ENCODE measurements at places on chromosomes 2 and 18. TPM values are rescaled to one million over a fixed set of nuclear protein-coding genes. Genes with fewer than 3 reads are reported as not detected.

CYS1 gene
- 13.5 TPM for total RNA-seq

DNA sequence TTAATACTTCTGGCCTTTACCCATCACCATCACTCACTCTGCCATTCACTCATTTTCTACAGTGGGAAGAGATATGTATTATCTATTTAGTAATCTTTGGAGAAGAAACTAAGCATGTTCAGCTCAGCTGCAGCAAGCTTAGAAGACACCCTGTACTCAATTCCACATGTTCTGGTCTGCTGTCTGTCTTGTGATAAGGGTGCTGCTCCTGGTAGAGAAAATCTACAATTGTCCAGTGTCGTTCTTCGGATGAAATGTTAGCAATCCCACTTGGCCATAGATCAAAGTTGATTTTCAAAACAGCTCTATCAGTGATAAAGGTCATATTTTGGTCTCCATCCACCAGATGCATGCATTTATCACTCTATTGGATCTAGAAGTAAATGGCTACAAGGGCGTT lies 337.1 kb downstream of the LRRTM4 start:
- no peak for DNase-seq

DNA sequence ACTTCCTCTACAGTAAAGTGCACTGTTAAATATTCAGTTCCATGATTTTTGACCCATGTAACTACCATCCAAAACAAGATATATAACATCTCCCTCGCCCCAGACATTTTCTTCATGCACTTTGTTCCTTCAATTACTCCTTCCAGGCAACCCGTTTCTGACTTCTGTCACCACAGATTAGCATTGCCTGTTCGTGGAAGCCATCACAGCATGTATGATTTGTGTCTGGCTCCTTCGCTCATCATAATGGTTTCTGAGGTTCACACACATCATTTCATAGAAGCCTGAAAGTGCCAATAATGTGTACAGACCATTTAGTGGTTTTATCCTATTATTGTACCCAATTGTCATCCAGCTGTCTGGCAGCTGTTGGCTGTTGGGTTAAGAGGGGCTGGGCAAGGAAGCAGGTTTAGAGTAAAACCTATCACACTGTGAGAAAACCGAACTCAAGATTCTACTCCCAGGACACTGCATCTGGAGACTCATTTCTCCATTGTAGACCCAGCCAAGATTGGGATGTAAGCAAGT lies 16.1 kb downstream of the ARHGAP28 start:
- DNase-seq = no peak

GPR35 gene
- total RNA-seq = 3.9 TPM

DNA sequence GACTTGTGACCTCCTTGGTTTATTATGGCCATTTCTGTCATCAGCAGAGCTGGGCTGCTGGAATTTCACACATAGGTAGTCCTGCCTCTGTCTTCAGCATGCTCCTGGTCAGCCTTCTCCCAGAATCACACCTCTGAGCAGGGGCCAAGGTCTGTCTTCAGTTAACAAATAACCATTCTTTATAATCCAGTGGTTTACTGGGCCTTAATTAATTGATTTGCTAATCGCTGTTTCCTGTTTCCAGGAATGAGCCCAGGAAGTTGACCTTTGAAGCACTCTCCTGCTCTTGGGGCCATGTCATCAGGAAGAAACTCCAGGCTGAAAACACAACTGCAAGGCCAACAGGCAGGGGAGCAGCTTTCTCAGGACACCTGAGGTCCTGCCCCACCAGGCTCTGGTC lies 278.5 kb downstream of the SRBD1 start:
- DNase-seq = no peak

ERFE gene
- not detected for total RNA-seq

DNA sequence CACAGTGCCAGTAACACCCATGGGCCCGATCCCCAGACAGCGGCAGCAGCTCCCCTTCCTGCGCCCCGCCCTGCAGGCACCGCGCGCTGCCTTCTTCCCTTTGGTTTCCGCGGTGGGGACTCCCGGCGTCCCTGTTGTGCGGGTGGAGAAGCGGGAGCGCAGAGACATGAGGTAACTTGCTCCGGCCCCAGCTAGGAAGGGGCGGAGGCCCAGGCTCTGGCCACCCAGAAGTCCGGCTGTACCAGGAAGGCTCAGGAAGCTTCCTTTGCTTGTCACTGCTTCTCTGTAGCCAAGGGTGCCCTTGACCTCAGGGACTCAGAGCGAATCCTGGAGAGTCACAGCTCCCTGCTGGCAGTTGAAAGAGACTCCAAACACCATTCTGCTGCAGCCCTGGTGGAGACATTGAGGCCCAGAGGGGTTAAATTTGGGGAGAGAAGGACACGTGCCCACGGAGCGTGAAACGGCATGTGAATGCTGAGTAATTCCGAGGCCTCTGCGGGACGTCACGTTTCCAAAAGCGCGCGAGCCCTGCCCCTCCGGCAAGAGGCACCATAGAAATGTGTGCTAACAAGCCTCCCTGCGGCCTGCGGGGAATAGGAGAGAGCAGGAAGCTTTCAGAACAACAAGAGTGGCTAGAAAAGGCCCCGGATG lies 6.7 kb upstream of the ADCY3 start:
- DNase-seq = no peak

ITGB1BP1 gene
- 53.8 TPM for total RNA-seq

TUBB8B gene
- 1.7 TPM for total RNA-seq

- no peak for DNase-seq
These were observed 376.1 kb downstream of the XIRP2 start for GRCh38 chr2:167264380-167264779.

- DNase-seq = no peak
These were observed 1.5 kb downstream of the SPOPL start for GRCh38 chr2:138503087-138503442.

DNA sequence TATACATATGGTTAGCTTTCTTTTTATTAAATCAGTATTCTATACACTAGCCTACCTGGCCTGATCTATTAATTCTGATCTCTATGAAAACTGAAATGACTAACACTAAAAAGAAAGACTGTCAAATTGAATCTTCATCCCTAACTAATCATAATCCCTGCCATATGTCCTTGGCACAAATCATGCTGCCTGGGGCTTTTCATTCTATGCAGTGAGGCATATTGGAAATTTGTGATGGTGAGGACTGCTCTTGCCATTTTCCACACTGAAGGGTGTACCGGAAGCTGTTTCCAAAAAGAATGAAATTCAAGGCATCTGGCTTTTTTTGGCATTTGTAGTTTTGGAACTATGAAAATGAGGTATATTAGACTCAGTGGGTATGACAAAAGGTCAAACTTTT lies 39.7 kb downstream of the RAPGEF4 start:
- DNase-seq = no peak

ATOH8 gene
- 66.5 TPM for total RNA-seq

ARHGAP28 gene
- 7.6 TPM for total RNA-seq

GRCh38 chr2:42172566-42172965 lies 3.4 kb downstream of the EML4 start:
- no peak for DNase-seq

GRCh38 chr18:39721712-39722111 lies 2156.1 kb upstream of the CELF4 start:
- DNase-seq = no peak

GRCh38 chr18:9328776-9329175 lies 5.8 kb upstream of the TWSG1 start:
- no peak for DNase-seq

CCBE1 gene
- total RNA-seq = 2.9 TPM

- no peak for DNase-seq
These were observed 940.4 kb downstream of the ERBB4 start for GRCh38 chr2:211598238-211598637.

DNA sequence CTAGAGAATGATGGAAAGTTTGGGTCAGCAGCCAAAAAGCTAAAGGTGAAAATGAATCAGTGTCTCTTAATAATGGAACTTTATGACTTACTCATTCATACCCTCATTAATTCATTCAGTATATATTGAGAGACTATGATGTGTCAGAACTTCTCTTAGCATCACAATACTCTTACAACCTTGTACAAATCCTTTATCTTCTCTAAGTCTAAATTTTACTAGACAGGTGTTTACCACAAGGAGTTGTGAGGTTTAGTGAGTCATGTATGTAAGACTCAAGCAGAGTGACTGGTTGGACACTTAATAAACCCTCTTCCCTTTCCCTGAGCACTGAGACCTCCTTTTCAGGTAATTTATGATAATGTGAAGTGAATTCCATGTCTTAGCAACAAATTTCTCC lies 129.6 kb downstream of the PPP1R1C start:
- DNase-seq = no peak

DNA sequence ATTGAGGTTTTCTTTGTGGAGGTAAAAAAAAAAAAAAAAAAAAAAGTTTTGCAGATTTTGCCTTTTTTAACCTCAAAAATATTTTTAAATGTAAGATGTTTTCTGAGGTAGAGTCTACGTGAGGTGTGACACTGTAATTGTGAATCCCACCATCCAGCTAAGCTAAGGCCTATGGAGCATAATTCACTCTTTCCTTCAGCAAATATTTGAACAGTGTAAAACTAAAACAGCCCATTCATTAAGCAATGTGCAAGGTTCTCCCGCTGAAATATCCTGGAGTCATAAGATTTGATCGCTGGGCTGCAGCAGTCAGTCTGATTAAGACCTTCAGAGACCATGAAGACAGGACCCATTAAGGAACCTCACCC lies 105.1 kb downstream of the HNRNPLL start:
- no peak for DNase-seq

GRCh38 chr2:237702441-237703391 lies 75.3 kb downstream of the LRRFIP1 start:
- DNase-seq = no peak

- no peak for DNase-seq
These were observed at the start of gene GLI2 for GRCh38 chr2:120735746-120736170. GLI2 (plus strand) TSS chr2:120735868; CDS start chr2:120797321, 61,453 bp downstream.

DNA sequence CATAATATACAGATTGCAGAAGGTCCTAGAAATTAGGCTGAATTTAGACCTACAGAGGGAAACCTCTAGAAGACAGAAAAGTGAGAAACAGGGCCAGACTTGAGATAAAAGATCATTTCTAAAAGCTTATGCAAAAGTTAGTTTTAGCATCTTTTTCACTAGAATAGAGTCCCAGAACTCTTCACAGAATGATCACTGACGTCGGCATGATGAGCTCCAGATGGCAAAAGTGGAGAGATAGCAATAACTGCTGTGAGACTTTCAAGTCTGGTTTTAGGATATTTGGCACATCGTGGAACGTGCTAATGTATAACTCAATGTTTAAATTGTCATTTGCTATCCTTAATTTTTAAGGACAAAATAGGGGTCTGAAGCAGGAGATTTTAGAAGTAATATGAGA lies 1050.7 kb upstream of the CELF4 start:
- DNase-seq = no peak

- DNase-seq = no peak
These were observed 57.8 kb upstream of the FAM237A start for GRCh38 chr2:206584323-206585116.

Data from vagina (tissue), 2 donors.